T-cell (primary cell): ENCODE measurements at places on chromosomes 3 and 15.

GRCh38 chr15:81054236-81054635 lies 53.5 kb downstream of the TLNRD1 start:
- DNase-seq: no peak

GRCh38 chr3:149783576-149783975 lies 8.8 kb downstream of the ANKUB1 start:
- DNase-seq: no peak

GRCh38 chr15:54150255-54150654 lies 172.0 kb downstream of the UNC13C start:
- DNase-seq: no peak

GRCh38 chr3:10526366-10526765 lies 21.0 kb upstream of the ATP2B2 start:
- no peak for DNase-seq

- no peak for DNase-seq
Observed at GRCh38 chr3:139364549-139364948, 20.7 kb downstream of the MRPS22 start.

- no peak for DNase-seq
Observed at GRCh38 chr3:87833039-87833377, 225.8 kb downstream of the CGGBP1 start.

- peak; percentile 36 for DNase-seq
Observed at GRCh38 chr15:55168350-55168974, 28.3 kb downstream of the RSL24D1 start.

DNA sequence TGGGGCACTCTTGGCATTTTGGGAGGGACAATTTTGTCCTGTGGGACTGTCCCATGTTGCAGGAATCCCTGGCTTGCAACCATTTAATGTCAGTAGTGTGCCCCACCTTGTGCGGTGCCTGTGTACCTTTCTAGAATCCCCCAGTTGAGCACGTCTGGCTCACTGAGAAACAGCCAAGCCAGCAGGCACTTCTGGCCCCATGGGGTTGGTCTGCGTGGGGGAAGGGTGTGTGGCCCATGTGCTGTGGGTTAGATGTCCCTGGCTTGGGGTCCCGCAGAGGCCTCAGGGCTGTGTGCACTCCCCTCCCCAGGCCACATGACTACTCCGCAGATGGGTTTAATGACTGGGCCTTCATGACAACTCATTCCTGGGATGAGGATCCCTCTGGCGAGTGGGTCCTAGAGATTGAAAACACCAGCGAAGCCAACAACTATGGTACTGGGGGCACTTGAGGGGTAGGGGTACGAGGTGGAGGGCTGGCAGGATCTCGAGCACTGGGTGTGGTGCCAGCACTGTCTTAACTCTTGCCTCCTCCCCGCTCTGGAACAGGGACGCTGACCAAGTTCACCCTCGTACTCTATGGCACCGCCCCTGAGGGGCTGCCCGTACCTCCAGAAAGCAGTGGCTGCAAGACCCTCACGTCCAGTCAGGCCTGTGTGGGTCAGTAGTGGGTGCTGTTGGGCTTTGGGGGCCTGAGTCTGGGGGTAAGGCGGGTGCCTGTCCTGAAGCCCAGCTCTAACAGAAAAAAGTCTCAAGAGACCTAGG lies 3.7 kb upstream of the FES start:
- DNase-seq: no peak

GRCh38 chr3:66532160-66532587 lies 31.4 kb upstream of the LRIG1 start:
- DNase-seq: no peak

GRCh38 chr3:194040516-194041273 lies 95.3 kb upstream of the HES1 start:
- no peak for DNase-seq

- DNase-seq: no peak
Observed at GRCh38 chr3:157300094-157300493, 136.6 kb upstream of the PTX3 start.

DNA sequence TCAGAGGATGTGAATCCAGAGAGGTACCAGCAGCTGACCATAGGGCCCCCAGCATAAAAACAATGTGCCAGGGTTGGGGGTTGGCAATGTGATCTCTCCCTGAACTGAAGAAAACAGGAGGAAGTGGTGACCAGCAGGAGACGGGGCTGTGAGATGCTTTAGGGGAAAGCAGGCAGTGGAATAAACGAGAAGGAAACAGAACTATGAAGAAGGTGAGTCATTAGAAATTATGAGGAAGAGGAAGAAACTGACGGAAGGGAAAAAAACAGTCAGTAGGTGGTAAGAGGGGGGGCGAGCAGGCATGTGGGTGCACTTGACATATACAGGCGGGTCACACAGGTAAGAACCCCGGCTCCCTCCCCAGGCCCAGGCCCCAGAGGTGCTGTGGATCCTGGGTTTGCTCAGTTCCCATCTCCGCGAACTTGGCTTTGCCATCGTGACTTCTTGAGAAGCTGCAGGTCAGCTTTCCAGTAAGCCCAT lies 42.2 kb upstream of the B3GNT5 start:
- no peak for DNase-seq

- DNase-seq: no peak
Observed at GRCh38 chr3:12750658-12751071, 8.4 kb downstream of the TMEM40 start.

- no peak for DNase-seq
Observed at GRCh38 chr3:152834776-152835600, at the start of gene P2RY1. Gene P2RY1, plus strand, starts transcription at chr3:152835131. Its CDS starts 652 bp downstream, at chr3:152835783.

GRCh38 chr15:88623061-88623460 lies 1.9 kb downstream of the AEN start:
- no peak for DNase-seq

DNA sequence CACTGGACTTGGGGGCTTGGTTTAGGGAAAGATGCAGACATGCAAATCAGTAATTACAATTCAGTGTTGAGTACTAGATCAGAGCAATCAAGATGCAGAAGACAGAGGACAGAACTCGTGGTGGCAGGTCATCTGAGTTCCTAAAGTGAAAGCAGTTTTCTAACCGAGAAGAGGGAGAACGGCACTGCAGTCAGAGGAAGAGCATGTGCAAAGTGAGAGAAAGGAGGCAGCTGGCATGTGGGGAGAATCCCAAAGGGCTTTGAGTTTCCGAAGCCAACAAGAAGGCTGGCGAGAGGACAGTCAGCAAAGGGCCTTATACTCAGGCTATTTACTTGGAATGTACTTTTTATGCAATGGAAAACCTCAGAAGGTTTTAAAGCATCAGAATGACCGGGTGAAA lies 87.0 kb downstream of the ANP32A start:
- DNase-seq: no peak

- no peak for DNase-seq
Observed at GRCh38 chr3:54573858-54574257, 354.0 kb downstream of the LRTM1 start.

DNA sequence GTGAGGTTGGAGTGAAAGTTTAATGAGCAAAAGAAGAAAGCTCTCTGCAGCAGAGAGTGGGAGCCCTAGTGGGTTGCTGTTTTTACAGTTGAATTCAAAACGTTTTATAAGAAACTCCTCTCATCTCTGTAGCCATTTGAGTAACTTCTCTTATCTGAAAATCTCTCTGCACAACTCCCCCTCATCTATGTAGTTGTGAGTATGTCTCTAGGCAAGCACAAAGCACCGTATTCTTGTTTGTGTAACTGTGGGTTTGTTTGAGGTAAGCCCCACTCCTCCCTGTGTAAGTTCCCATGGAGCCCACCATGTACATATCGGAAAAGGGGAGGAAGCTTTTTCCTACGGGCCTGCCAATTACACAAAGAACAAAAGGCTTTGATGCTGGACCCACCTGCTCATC lies 56.5 kb upstream of the GOLGA6L2 start:
- DNase-seq: no peak
